ENCODE measurements at places on chromosomes 5 and 9.
A peak's percentile ranks its signal among the peaks of the same experiment; 100 is the strongest.

- DNase-seq = no peak
These were observed 149.2 kb upstream of the CYLC2 start for GRCh38 chr9:102845827-102846371.

GRCh38 chr5:125713109-125713805 lies 710.0 kb upstream of the GRAMD2B start:
- DNase-seq = no peak

DNA sequence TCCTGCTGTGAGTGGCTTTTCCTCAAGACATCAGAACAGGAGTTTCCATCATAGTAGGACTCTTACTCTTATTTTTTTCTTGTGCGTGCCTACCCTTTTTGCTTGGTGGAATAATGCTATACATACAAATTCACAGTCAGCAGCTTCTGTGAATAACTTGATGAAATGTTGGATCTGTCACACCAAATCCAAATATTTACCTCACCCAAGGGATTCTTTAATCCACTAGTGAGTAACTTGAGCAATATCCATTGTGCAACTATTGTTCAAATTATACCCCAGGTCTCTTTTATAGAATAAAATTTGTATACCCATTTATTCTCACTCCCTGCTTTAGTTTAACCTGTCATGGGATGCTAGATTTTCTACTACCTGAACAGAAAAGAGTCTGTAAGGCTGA lies 1078.3 kb upstream of the EDIL3 start:
- DNase-seq = no peak

DNA sequence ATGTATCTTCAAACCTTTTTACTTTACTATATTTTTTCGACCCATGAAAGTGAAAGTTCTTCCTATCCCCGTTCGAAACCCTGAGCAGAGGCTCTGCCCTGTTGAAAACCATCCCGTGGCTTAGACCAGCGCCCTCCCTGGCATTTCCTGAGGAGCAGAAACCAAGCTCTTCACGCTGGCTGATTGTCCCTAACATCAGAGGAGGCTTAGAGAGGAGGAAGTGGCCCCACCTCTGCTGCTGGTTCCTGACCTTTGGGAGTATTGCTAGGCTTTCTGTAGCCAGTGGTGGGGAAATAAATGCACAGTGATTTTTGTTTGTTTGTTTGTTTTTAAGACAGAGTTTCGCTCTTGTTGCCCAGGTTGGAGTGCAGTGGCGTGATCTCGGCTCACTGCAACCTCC lies 4.2 kb upstream of the PTGES start:
- no peak for DNase-seq

DNA sequence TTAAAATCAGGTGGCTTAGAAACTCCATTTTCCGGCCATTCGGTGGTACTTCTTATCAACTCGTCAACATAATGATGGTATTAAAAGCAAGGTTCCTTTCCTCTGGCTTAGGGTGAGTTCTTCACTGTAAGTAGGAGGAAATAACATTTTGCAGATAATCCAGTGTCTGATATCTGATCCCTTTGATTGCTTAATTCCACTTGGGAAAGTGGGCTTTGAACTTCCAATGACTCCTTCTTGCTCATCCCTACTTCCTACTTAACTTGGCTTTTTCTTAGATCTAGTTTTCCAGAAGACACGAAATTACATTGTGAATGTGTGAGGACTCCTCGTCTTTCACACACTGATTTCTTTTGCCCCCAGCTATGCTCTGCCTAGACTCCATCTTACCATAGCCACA lies 31.5 kb downstream of the DDX31 start:
- no peak for DNase-seq

DNA sequence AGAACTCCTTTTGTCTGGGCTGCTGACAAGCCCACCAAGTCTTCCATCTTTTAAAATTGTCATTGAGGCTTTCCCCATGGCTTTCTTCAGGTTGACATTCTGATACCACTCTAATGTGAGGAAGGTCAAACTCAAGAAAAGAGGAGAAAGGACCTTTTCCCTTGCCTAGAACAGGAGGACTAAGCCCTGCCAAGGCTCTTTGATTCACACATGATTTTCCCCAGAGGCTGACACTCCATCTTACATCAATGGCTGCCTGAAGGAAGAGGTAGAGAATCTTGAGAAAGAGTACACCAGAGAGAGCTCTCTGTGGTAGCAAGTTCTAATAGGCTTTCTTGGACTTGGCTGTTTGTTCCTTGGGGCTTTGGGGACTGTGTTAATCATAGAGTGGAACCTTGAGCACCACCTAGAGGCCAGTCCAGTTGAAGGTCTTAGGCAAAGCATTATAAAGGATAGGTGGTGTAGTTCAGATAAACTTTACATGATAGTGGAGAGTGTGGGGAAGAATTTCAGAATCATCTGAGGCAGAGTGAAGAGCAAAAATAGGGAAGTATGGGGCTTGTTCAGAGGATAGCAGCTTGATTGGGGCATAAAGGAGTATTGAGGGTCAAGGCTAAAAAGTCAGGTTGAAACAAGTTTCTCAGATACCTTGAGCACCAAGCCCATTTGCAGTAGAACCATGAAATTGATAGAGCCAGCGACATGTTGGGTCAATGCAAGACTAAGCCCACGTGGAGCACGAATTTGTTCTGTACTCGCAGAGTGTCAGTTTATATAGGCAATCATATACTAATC lies 36.7 kb downstream of the NDFIP1 start:
- peak; percentile 78 for DNase-seq

GRCh38 chr5:55546947-55547346 lies 12.2 kb upstream of the PLPP1 start:
- DNase-seq = no peak

GRCh38 chr5:147451193-147451592 lies 58.7 kb downstream of the DPYSL3 start:
- no peak for DNase-seq

GRCh38 chr5:108141676-108142075 lies 240.2 kb downstream of the FBXL17 start:
- no peak for DNase-seq

Data from islet precursor cell (in vitro differentiated cells).